ENCODE measurements at places on chromosomes 6 and 20. TPM values are rescaled to one million over a fixed set of nuclear protein-coding genes. Genes with fewer than 3 reads are reported as not detected.

Gene TRAPPC3L
- not detected for total RNA-seq

Gene CCDC28A
- total RNA-seq: 14.8 TPM

- no peak for DNase-seq
Observed at GRCh38 chr20:60467771-60468170, 509.5 kb downstream of the CDH26 start.

DNA sequence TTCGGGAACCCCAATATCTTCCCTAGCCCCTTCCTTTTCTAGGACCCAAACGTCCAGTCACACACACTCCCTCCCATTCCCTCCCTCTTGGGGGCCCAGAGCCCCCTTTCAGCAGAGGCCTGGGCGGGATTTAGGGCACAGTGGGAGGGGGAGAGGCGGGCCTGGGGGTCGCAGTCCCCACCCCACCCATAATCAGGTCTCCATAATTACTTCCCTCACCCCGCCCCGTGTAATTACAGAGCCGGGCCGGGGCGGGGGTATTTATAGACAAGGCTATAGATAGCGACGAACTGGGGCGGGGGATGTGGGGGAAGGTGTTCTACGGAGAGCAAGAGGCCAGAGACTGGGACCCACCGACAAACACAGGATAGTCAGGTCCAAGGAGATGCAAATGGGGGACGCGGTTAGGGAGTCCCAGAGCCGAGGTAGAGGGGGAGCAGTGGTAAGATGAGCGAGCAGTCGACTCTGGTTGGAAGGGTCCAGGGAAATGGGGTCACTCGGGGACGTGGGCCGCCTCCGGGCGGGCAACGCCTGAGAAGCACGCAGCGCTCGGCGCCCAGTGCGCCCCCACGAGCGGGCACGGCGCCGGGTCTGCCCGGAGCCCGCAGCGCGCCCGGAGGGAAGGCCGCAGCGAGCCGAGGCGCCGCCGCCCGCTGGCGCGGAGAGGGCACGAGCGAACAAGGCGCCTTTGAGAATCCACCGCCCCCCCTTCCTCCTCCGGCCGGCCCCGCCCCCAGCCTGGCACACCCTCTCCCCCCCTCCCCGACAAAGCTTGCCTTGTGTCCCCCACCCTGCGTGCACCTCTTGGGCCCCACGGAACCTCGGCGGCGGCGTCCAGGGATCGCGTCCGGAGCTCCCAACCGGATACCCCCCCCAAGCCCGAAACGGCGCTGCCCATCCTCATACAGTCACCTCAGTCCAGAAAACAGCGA is 670 bp upstream of the COL11A2 start:
- no peak for DNase-seq

DNA sequence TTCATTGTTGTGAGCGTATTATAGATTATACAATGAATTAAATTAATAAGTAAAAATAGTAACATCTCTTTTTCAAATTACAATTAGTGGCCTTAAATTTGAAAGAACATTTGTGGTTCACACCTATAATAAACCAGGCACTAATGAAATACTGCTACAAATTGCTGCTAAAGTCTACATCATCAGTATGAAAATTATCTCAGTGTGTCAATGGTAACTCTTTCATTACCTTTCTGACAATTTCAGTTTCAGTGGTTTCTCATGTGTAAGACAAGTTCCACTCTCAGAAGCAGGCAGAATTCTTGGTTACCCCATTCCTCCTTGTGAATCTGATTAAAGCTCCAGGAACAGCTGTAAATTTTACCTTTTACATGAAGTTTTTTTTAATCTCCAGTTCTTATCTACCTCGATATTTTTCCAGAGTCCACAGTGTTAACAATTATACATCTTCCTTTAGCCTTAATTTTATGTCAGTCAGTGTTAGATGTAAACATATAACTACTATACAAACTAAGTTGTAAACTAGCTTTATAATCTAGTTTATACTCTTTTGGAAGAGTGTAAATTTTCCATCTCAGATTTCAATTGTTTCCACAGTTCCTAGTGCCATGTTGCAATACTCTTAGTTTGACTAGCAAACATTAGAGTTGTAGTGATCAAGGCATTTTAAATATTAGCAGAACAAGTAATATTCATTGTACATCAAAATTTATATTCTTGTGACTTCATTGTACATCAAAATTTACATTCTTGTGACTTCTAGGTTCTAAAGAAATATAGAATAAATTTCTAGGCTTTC is 1038.4 kb downstream of the EPHA7 start:
- no peak for DNase-seq

All from K562 (cell line).